ENCODE measurements at places on chromosomes 1 and 21.
A peak's percentile ranks its signal among the peaks of the same experiment; 100 is the strongest.

- DNase-seq = peak; percentile 36
Measured at GRCh38 chr1:109252893-109253802, 3.8 kb downstream of the CELSR2 start.

GRCh38 chr21:35051287-35051818 lies 2.3 kb upstream of the RUNX1 start:
- DNase-seq = no peak

GRCh38 chr1:4109628-4109940 lies 209.5 kb upstream of the C1orf174 start:
- no peak for DNase-seq

DNA sequence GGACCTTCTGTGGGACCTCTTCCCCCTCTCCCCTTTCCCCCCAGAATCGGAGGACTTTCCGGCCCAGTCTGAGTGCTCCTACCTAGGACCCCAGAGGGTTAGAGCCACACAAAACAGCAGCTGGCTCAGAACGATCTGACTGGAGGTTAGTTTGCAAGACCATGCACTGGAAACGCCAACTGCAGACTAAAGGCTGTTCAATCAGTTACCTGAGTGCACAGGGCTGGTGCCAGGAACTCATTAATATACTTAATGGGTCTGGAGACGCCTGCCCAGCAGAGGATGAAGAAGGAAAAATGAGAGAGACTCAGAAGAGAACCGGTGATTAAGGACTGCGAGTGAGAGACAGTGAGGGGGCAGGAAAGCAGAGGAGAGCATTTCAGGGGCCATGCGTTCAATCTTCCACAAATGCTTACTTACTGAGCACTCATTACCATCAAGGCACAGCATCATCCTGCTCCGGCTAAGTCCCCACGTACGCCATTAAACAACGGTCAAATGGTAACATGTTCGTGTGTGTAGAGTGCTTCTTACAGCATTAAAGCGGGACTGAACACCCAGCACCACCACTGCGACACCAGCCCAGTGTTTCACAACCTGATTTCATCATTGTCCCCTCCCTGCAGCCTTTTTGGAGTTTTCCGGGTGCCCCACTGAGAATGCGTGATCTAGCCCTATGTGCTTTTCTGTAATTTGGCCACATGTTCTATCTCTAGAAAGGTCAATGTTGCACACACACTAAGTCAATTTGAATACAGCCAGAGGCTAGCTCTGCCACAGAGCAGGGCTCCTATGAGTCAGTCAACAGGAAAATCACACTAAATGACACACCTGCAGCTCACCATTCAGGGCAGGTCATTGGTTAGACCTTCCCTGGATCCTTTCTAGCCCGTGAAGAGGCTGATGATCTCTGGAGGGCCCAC lies 7.6 kb downstream of the ENO1 start:
- DNase-seq = no peak

- DNase-seq = no peak
Measured at GRCh38 chr1:109341944-109342930, 35.4 kb upstream of the MYBPHL start.

GRCh38 chr1:155379631-155380090 lies 59.0 kb downstream of the RUSC1 start:
- DNase-seq = no peak

DNA sequence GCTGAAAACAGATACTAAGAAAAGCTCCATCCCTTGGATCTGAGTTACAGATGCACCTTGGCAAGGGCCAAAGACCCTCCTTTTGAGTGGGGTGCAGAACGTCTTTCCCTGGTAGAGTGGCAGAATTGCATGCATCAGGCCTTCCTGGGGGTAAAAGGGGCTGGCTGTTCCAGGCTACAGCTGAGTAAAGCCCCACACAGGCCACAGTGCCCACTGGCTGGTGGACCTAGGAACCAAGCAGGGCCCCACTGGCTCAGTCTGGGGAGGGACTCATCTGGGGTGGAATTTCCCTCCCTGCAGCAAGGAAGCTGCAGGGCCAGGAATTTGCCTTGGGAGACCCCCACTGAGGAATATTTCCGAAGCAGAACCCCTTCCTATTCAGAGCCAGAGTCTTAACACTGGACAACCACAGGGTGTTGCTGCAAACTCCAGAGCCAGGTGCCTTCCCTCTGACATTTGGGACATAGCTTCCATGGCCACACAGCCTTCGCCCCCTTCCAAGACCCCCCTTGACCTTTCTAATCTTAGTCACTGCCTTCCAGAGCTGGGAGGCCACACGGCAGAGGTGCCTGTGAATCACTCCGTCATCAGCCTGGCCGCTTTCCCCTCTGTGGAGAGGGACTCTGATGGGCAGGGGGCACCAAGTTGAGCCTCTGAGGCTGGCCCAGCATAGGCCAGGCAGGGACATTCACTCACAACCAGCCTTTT lies 52.5 kb downstream of the LACTBL1 start:
- DNase-seq = no peak

- DNase-seq = no peak
Measured at GRCh38 chr1:3027611-3028371, 6.5 kb downstream of the ACTRT2 start.
